Adipose tissue (tissue), 3 donors: ENCODE measurements at places on chromosomes 16 and 17. TPM values are rescaled to one million over a fixed set of nuclear protein-coding genes. Genes with fewer than 3 reads are reported as not detected.

The ZP2 gene
- not detected for polyA plus RNA-seq

The TEDC2 gene
- polyA plus RNA-seq = 0.92 TPM

The CD7 gene
- 1.6 TPM for polyA plus RNA-seq

The CCL17 gene
- polyA plus RNA-seq = not detected

The ACE gene
- polyA plus RNA-seq = 2.2 TPM

The FBRS gene
- 32.2 TPM for polyA plus RNA-seq
